Adrenal gland (tissue), 19 donors: ENCODE measurements at places on chromosomes 1 and 21. TPM values are rescaled to one million over a fixed set of nuclear protein-coding genes. Genes with fewer than 3 reads are reported as not detected.

Gene ARTN
- 0.96 TPM for total RNA-seq

Gene MDM4
- 46.1 TPM for total RNA-seq

Gene GJA8
- not detected for total RNA-seq

Gene HCRTR1
- 0.98 TPM for total RNA-seq

Gene ZSCAN20
- total RNA-seq = 12.7 TPM

Gene SPRR2F
- total RNA-seq = not detected

Gene LRRC7
- not detected for total RNA-seq

Gene TIAM1
- total RNA-seq = 9.1 TPM

Gene RHD
- total RNA-seq = 0.23 TPM

Gene PDPN
- 5.3 TPM for total RNA-seq

Gene GLIS1
- total RNA-seq = 0.14 TPM

Gene PLPPR4
- 0.04 TPM for total RNA-seq
